ENCODE measurements at places on chromosomes 3 and 15. TPM values are rescaled to one million over a fixed set of nuclear protein-coding genes. Genes with fewer than 3 reads are reported as not detected.

Gene C3orf20
- polyA plus RNA-seq = not detected

Gene MYLK
- polyA plus RNA-seq = not detected

Gene CILP
- not detected for polyA plus RNA-seq

Gene EFCAB12
- 0.56 TPM for polyA plus RNA-seq

Gene SEMA7A
- polyA plus RNA-seq = 3.6 TPM

Gene C3orf49
- not detected for polyA plus RNA-seq

Gene ARHGAP31
- not detected for polyA plus RNA-seq

Gene A4GNT
- not detected for polyA plus RNA-seq

Gene INSYN1
- not detected for polyA plus RNA-seq

Gene CD86
- polyA plus RNA-seq = not detected

Gene NPAP1
- not detected for polyA plus RNA-seq

Gene DLEC1
- not detected for polyA plus RNA-seq

Gene HESX1
- polyA plus RNA-seq = 1.2 TPM

Gene MESD
- polyA plus RNA-seq = 18.9 TPM

Gene SV2B
- polyA plus RNA-seq = 0.11 TPM

Gene NKIRAS1
- polyA plus RNA-seq = 6.4 TPM

Measured in K562 (cell line).